ENCODE measurements at places on chromosomes 7 and 10.
A peak's percentile ranks its signal among the peaks of the same experiment; 100 is the strongest.

- no peak for DNase-seq
These were observed 66.1 kb upstream of the JCAD start for GRCh38 chr10:30125496-30125895.

GRCh38 chr10:87503886-87504285 is 807 bp upstream of the MINPP1 start:
- no peak for DNase-seq

DNA sequence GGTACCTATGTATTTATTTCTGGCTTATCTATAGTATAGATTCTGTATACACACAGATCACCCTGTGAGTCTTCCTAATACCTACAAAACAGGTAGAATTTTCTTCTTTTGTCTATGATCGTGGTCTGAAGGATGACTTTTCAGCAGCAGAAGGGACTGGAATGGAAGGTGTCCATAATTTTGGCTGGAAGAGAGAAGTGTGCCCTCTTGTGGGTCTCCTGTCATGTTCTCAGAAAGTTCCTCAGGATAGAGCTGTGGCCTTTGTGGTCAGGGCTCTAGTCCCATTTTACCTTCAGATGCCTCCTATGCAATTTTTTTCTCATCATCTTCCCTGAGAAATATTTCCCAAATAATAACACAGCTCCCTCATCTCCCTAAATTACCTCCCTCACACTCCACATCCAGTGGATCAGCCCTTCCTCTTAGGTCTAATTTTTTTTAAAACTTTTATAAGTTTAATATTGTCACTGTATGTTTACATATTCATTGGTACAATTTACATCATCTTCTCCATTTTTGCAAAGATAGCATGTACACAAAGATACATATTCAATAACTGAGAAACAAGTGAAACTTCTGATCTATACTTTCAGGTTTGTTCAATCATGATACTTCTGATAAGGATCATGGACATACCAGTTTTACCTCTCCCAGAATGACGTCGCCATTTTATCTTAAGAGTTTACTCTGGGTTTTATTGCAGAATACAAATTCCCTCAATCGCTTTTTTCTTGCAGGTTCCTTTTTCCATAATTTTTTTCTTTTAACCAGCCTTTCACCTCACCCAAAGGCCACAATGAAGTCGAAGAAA is 112.7 kb downstream of the REEP3 start:
- DNase-seq: no peak

DNA sequence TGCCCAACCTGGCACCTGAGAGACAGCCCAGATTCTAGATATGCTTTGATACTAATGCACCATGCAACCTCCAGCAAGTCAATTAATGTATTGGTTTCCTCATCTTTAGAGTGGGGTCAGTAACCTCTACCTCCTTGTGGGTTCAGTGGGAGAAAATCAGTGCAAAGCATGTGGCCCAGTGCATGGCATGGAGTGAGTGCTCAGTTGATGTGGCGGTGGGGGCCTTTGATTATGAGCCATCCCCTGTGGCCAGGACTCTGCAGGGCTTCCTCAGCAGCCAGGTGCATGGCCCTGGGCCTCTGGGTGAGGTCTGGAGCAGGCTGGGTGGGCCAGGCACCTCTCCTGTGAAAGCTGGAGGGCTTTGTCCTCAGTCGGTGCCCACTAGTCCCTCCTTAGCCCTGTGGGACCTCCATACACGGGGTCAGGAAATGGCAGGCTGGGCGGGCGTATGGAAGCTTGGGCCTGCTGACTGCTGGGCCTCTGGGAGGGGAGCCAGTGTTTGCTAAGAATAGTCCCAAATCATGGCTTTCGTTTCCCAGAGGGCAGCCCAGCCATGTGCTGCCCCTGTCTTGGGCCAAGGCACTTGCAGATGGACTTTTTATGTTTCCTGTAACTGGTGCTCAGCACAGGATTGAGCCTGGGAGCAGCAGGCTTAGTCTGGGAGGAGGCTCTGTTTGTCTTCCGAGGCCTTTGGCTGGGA is 3.4 kb downstream of the PALD1 start:
- DNase-seq: no peak

DNA sequence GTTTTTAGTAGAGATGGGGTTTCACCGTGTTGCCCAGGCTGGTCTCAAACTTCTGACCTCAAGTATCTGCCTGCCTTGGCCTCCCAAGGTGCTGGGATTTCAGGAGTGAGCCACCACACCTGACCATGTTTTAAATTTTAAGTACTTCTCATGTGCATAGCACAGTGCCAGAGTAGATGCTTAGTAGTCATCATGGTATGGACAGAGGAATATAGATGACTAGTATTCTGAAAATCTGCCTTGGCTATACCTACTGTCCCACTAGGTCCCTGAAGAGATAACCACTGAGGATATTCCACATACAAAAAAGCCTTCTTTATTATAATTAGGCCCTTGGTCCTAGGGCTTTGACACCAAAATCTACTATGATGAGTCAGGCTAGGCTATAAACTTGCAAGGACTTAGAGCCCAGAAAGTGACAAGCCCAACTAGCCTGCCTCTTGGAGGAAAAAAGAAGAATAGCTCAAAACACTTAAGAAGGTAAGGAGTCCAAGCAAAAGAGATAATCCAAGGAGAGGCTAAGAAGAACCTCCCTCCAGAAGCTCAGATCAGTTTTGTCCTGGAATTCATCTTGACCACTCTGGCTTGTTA is 34.0 kb downstream of the LUC7L2 start:
- DNase-seq: no peak

- DNase-seq: peak; percentile 64
These were observed 145.6 kb downstream of the PFKFB3 start for GRCh38 chr10:6348096-6348874.

DNA sequence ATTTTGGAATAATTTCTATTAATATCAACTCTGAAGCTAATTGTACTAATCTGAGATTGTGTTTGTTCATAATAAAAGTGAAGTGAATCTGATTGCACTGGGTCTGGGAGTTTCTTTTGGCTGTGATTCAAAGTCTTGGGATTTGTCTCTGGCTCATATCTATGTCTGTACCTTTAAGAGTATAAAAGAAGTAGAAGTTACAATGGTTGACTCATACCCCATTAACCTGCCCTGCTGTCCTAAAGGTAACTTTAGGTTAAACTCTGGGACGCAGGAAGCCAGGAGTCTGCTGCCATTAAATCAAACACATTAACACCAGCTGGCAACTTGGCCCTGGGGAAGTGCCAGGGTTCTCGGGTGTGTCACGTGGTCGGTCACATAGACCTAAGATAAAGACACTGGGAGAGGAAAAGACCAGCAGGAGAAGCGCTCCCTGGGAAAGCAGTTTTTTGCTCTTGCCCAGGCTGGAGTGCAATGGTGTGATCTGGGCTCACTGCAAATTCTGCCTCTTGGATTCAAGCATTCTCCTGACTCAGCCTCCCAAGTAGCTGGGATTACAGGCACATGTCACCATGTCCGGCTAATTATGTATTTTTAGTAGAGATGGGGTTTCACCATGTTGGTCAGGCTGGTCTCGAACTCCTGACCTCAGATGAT is 17.8 kb downstream of the SCD start:
- no peak for DNase-seq

DNA sequence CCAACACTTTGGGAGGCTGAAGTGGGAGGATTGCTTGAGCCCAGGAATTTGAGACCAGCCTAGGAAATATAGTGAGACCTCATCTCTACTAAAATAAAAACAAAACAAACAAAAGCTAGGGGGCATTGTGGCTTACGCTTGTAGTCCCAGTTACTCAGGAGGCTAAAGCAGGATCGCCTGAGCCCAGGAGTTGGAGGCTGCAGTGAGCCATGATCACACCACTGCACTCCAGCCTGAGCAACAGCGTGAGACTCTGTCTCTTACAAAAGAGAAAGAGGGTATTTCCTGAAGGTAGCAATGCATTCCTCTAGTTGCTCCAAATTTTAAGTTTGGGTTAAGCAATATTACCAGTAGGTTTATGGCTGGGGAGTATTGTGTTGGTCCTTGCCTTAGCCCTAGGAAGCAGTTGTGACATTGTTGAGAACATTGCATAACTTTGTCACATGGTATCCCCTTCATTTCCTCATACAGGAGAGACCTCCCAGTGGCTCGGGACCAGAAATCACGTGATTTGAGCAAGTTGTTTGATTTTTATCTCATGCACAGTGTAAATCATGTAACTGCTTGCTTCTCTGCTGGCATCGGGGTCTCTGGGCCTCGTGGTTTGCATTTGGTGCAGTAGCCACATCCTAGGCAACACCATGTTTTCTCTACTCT is 23.3 kb upstream of the SMARCD3 start:
- no peak for DNase-seq
